Adrenal gland (tissue), 19 donors: ENCODE measurements at places on chromosomes 3 and 15. TPM values are rescaled to one million over a fixed set of nuclear protein-coding genes. Genes with fewer than 3 reads are reported as not detected.

The LARP6 gene
- 6.2 TPM for total RNA-seq

The CCR8 gene
- total RNA-seq: not detected

The FAM3D gene
- 0.27 TPM for total RNA-seq

The CLRN1 gene
- total RNA-seq: 10.9 TPM

The THRB gene
- 20.2 TPM for total RNA-seq

The NEO1 gene
- 20.2 TPM for total RNA-seq

The CACNA1D gene
- 101 TPM for total RNA-seq

The GUCA1C gene
- not detected for total RNA-seq

The CAV3 gene
- total RNA-seq: not detected

The TICRR gene
- 0.61 TPM for total RNA-seq

The PIGZ gene
- total RNA-seq: 2.1 TPM

The SLC12A6 gene
- total RNA-seq: 8.7 TPM

The GABRR3 gene
- total RNA-seq: not detected
